Stimulated activated CD4-positive, alpha-beta T cell treated with anti-CD3 and anti-CD28 coated beads, Interleukin-4, amount 100 ng/mL, for 4 hours (primary cell): ENCODE measurements at places on chromosomes 6 and 20.

DNA sequence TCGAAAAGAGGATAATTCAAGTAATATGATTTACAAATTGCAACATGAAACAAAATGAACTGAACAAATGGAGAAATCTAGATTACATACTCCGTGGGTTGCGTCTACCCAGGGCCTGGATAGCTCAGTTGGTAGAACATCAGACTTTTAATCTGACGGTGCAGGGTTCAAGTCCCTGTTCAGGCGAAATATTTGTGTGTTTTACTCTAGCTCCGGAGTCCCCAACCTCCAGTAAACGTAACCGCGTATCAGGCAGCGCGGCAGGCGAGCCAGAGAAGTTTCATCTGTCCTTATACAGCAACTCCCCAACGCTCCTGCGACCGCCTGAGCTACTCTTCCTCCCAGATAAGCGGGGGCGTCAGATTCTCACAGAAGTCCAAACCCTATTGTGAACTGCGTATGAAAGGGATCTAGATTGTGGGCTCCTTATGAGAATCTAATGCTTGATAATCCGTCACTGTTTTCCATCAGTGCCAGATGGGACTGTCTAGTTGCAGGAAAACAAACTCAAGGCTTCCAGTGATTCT is 176.1 kb downstream of the TRIM27 start:
- DNase-seq, result no peak

- DNase-seq, result no peak
Observed at GRCh38 chr20:48295445-48295903, 510.2 kb upstream of the SULF2 start.

DNA sequence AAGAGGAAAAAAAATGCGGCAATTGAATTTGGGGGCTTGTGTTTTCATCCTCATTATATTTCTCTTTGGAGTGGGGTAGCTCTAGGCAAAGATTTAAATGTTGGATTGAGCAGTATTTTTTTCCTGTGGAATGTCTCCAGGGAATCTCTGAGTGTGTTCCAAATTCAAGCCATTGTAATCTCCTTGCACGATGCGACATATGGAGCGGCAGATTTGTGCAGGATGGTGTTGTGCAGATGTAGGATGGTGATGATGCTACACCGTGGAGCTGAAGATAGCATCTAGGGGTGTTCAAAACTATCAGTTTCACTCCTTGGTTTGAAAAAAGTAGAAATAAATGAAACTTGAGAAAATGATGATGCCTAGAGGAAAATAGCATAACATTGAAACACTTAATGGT is 777.5 kb upstream of the EPHA7 start:
- DNase-seq, result no peak

- DNase-seq, result no peak
Observed at GRCh38 chr6:21149470-21149869, 444.1 kb upstream of the SOX4 start.

DNA sequence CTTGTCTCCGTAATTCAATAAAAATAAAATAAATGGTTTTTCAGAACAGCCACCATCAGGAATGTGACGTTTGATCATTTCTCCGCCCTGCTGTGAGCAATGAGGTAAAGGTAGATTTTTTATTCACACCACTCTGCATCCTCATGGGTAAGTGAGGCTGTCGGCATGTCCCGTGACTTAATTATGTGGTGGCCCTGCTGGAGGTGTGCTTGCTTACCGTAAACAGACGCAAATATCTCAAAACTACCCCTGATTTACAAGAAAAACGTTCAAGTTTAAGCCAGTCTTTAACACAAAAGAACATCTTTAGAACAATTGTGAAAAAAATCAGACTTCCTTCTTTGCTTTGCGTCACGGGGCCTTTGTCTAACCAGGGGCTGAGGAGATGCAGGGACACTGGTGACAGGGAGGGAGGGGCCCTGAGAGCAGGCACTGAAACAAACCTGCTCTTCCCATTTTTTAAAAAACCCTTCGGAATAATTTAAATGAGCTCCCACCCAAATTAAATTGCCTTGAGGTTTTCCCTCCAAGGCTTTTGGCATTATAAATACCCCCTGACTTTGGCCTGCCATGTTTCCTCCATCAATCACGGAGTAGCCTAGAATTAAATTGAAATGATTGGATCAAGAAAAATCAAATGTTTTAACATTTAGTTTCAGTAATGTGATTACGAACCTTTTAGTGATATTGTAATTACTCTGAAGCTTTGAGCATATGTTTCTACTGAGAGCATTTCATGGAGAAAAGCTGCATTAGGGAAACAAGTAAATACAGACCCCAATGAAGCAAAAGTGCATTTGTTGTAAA is 13.4 kb downstream of the PRKN start:
- no peak for DNase-seq

- no peak for DNase-seq
Observed at GRCh38 chr6:37940074-37940847, 120.7 kb downstream of the ZFAND3 start.

- DNase-seq, result no peak
Observed at GRCh38 chr6:85866370-85866730, 223.7 kb upstream of the SYNCRIP start.

DNA sequence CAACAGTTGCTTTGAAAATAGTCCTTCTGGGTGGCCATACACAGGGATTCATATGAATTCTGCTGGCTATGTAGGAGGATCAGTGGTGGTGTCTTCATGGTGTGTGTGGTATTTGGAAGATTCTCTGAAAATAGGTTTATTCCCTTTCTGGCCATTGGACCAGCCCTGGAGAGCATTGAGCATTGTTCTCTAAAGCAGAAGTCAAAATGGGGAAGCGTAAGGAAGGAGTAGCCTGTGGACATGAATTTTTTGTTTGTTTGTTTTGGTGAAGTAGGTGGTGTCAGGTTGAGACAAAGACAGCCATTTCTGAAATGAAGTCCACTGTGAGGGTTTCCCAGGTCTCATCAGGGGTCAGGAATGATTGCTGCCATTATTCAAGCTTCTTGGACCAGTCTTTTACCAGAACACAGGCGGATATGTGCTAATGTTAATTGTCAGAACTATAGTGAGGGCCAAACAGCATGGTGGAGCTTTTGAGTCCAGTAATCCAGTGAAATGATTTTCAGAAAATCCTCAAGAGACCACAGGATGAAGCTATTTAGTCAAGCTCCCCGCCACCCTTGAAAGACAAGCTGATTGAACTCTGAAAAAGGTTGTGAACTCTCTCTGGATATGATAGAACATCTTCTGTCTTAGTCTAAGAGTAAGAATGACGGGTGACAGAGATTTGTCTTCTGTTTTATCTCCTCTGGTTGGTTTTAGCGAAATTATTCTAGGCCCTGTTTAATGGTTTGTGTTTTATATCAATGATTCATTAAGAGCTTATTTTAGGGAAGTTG is 60.0 kb downstream of the DNAH8 start:
- no peak for DNase-seq

DNA sequence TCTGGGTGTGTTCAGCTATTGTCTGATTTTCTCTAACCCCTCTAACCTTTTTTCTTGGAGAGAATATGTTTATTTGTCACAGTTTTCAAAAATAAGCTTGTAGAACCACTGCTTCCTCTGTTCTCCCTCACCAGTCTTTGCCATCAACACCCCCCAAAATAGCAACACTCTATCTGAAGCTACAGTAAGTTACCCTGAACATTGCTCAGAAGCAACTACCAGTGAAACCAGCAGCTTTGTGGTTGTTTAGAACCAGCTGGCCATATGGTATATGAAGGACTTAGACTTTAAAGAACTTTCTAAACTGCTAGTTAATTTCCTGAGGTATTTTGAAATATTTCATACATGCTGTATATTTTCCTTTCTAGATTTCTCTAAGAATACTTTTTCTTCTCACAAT is 242.9 kb downstream of the KHDRBS2 start:
- no peak for DNase-seq

GRCh38 chr6:79707621-79708020 is 76.5 kb downstream of the SH3BGRL2 start:
- DNase-seq, result no peak

- no peak for DNase-seq
Observed at GRCh38 chr6:114419175-114419574, 76.4 kb upstream of the HS3ST5 start.

- DNase-seq, result no peak
Observed at GRCh38 chr20:57223648-57224489, 42.6 kb downstream of the BMP7 start.

DNA sequence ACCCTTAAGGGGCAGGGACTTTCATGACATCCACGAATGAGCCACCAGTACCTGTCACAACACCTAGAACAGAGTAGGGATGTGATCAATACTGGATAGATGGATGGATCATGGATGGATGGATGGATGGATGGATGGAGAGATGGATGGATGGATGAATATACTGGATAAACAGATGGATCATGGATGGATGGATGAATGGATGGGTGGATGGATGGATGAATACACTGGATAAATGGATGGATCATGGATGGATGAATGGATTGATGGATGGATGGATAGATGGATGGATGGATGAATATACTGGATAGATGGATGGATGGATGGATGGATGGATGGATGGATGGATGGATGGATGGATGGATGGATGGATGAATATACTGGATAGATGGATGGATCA is 73.0 kb downstream of the PKHD1 start:
- no peak for DNase-seq

GRCh38 chr6:220721-221475 is 71.4 kb upstream of the DUSP22 start:
- DNase-seq, result no peak

GRCh38 chr6:2534406-2535042 is 216.2 kb downstream of the MYLK4 start:
- DNase-seq, result no peak

GRCh38 chr6:142444881-142445301 is 143.1 kb downstream of the ADGRG6 start:
- no peak for DNase-seq

DNA sequence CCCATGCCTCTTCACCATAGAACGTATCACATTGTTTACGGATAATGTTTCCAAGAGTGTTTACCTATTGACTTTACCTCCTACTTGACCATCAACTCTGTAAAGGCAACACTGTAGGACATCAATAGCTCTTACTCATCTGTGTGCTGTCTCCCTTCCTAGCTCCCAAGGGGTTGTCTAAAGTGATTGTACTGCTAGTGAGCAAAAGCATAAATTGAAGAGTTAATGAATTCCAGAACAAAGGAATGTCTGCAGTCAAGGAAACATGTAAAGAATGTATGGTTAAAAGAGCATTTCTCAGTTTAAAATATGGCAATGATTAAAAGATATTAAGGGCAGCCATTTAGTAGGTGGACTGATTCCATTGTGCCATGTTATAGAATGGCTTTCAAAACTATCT is 985.4 kb downstream of the TBC1D32 start:
- DNase-seq, result no peak

DNA sequence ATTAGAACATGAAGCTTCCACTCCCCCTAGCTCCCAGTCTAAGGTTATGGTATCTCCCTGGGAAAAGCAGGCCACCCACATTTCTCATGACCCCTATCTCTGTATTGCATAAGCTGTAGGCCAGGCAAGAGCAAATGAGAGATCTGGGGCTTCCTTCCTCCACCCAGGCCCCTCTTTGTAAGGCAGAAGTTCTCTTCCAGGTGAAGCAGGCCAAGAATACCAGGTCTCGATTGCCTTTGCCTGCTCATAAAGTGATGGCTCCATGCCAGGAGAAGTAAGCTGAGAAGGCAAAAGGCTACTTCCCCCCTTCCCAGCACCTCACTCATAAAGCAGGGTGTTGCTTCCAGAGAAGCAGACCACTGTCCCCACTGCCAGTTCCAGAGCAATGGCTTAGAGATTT is 144.1 kb upstream of the KCNK16 start:
- DNase-seq, result no peak

- no peak for DNase-seq
Observed at GRCh38 chr20:40979247-40979646, 49.4 kb upstream of the TOP1 start.

DNA sequence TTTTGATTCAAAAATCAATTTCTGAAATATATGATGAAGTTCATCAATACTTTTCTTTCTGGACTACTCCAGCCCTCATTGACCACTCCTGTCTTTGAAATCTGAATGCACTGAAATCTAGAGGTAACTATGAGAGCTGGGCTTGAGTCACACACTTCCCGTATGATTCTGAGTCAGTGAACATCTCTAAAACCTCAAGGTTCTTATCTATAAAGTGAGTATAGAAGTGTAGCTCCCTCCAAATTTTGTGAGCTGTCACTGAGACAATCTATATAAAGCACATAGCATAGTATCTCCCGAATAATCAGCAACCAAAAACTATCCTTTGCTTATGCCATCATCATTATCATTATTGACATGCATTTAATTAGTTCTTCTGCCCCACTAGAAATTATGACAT is 182.4 kb downstream of the TSHZ2 start:
- DNase-seq, result no peak

- DNase-seq, result no peak
Observed at GRCh38 chr6:7992002-7992815, 72.0 kb downstream of the BLOC1S5 start.
